ENCODE measurements at places on chromosomes 4 and X.

DNA sequence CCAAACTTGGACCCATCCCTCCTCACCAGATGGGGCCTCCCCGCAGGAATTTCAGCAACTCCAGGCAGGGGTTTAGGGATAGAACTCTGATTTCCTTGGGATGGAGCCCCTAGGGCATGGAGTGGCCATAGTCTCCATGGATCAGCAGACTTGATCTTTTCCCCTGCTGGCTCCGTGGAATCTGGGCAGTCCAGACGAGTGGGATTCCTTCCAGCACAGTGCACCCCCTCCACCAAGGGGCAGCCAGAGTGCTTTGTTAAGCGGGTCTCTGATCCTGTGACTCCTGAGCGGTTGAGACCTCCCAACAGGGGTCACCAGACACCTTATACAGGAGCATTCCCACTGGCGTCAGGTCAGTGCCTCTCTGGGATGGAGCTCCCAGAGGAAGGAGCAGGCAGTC lies 40.4 kb downstream of the ENPP6 start:
- DNase-seq, result no peak

- DNase-seq, result no peak
These were observed 1.3 kb downstream of the SULT1E1 start for GRCh38 chr4:69858690-69859089.

DNA sequence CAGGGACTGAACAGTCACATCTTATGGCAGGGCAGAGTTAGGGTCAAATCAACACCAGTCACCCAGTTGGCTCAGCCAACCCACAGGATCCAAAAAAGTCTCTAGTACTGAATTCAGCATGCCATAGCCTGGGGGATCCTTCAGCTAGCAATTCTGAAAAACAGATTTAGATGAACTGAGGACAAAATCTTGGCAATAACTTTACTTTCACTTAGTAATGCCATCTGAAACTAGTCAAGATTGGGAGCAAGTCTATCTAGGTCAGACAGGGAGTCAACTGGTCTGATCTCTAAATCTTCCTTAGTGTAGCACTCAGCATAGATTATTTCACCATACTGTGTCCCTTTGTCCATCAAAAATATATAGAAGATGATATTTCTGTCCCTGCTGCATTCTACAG lies 76.0 kb downstream of the HHIP start:
- no peak for DNase-seq

DNA sequence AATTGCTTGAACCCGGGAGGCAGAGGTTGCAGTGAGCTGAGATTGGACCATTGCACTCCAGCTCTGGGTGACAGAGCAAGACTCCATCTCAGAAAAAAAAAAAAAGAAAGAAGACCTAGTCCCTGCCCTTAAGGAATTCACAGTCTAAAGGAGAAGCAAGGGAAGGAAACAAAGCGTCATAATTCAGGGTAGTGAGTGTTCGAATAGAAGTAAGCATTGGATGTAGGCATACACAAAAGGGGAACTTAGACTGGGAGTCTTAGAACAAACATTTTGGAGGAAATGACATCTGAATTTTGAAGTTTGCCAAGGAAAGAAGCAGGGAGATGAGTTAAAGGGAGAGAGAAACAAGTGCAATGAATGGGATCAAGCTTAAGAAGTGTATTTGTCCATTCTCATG lies 32.4 kb downstream of the PPM1K start:
- no peak for DNase-seq

- DNase-seq, result no peak
These were observed 309.6 kb upstream of the KLF3 start for GRCh38 chr4:38354421-38354820.

DNA sequence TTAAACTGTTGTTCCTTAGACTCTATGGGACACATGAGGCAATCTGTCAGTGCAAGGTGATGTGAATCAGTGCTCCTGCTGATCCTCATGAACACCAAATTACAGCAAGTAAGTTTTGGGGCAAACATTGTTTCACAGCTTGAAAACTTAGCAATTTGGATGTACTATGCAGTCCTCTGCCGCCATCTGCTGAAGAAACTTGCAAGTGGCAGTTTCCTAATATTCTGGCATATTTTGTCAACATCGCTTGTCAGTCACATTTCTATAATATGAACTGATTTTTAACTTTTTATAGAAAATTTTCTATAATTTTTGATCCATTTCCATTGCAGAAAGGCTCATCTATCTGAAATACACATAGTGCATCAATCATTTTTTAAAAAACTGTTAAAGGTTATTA lies 56.3 kb downstream of the ZAR1 start:
- DNase-seq, result peak; percentile 10

- no peak for DNase-seq
These were observed 81.3 kb downstream of the STOX2 start for GRCh38 chr4:183986291-183986970.

- no peak for DNase-seq
These were observed 26.1 kb downstream of the RBM46 start for GRCh38 chr4:154807042-154807630.

DNA sequence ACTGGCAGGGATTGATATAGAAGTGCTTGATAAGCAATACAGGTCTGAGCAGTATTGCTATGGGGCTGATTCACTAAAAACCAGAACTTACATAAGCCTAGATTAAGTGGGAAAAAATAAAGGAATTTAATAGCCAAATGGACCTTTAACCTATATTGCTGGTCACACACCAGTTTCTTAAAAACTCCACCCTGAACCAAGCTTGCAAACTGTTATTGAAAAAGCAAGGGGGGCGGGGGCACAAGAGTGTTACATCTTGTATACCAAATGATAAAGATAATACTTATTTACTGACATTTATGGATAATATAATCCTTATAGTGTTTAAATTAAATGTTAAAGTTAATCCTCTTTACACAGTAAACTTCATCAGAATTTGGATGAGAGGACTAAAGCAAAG lies 40.3 kb upstream of the PITX2 start:
- DNase-seq, result no peak

DNA sequence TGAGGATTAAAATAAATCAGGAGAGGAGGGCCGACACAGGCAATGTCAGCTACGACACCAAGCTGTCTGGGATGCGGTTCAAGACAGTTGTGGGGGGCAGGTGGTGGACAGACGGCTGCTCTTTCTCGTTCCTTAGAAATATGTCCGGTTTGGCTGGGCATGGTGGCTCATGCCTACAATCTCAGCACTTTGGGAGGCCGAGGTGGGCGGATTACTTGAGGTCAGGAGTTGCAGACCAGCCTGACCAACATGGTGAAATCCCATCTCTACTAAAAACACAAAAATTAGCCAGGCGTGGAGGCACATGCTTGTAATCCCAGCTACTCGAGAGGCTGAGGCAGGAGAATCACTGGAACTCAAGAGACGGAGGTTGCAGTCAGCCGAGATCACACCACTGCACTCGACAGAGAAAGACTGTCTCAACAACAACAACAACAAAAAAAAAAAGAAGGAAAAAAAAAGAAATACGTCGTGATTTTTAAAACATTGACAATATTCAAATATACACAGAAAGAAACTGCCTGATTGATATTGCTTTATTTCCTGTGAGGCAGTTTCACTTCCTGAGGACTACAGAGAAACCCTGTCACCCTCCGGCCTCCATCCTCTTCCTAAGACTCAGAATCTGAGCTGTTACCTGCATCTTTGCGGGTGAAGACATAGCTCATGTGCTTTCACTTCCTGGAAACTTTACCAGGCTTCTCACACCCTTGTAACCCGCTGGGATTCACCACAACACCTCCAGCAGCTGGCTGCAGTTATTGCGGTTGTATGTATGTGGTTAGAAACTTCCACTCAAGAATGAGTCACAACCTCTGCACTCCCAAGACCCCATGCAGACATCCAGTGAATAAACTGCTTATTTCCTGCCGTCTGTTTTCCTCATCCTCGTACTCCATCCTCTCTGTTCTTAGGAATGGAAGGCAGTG lies 63.8 kb upstream of the STS start:
- peak; percentile 23 for DNase-seq

- DNase-seq, result no peak
These were observed 205.9 kb downstream of the LDB2 start for GRCh38 chr4:16692524-16692923.

DNA sequence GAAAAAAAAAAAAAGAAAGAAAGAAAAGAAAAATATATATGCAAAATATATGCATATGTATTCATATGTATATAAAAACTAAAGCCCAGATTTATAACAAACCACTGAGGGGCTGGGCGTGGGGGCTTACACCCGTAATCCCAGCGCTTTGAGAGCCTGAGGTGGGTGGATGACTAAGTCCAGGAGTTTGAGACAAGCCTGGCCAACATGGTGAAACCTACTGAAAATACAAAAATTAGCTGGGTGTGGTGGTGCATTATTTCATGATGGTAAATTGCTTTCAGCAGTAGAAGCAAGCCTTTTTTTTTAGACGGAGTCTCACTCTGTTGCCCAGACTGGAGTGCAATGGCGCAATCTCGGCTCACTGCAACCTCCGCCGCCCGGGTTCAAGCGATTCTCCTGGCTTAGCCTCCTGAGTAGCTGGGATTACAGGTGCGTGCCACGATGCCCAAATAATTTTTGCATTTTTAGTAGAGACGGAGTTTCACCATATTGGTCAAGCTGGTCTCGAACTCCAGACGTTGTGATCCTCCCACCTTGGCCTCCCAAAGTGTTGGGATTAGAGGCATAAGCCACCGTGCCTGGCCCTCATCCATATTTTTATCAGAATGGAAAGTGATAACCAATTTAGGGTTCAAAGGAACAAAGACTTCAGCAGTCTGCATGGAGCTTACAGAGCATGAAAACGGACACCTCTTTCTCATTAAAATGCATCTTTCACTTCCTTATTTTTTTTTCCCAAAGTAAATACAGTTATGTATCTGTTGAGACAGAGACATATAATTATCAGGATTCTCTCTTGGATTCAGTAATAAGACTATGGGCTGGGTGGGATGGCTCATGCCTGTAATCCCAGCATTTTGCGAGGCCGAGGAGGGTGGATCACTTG lies 27.7 kb upstream of the MOB1B start:
- DNase-seq, result no peak

DNA sequence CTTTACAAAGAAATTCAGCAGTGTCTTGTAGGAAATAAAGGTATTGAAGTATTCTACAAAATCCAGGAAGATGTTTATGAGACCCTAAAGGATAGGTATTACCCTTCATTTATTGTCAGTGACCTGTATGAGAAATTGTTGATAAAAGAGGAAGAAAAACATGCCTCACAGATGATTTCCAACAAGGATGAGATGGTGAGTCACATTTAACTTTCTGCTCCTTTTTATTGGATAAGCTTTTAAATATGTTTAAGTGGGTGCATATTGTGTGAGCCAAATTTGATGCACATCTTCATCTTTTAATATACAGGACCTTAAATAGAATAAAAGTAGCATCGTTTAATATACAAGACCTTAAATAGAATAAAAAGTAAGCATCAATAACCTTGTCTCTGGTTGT lies 72.1 kb downstream of the LRP2BP start:
- DNase-seq, result no peak

GRCh38 chrX:120768254-120768653 lies 107.4 kb downstream of the CT47B1 start:
- DNase-seq, result no peak

DNA sequence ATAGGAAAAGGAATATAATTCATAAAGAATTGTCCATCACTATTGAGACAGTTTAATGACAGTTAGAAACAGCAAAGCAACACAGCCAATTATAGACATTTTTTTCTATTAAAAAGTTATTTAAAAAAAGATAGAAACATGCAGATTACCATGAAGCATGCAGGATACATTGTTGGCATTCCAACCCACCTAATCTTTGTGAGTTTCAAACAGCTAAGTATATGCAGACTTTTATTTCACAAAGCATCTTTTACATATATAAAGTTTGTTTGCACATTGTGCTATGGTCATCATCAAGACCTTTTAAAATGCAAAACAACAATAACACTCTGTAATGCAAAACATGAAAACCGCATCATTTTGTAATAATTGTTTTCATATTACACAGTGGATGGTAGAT lies 125.9 kb upstream of the ETNPPL start:
- no peak for DNase-seq

- DNase-seq, result no peak
These were observed 34.8 kb downstream of the DOCK11 start for GRCh38 chrX:118530219-118530911.

GRCh38 chr4:38949411-38950051 lies 81.9 kb downstream of the FAM114A1 start:
- no peak for DNase-seq

- no peak for DNase-seq
These were observed 45.2 kb downstream of the RBMX2 start for GRCh38 chrX:130446974-130447373.

GRCh38 chr4:140113653-140114052 lies 40.3 kb downstream of the MAML3 start:
- no peak for DNase-seq

DNA sequence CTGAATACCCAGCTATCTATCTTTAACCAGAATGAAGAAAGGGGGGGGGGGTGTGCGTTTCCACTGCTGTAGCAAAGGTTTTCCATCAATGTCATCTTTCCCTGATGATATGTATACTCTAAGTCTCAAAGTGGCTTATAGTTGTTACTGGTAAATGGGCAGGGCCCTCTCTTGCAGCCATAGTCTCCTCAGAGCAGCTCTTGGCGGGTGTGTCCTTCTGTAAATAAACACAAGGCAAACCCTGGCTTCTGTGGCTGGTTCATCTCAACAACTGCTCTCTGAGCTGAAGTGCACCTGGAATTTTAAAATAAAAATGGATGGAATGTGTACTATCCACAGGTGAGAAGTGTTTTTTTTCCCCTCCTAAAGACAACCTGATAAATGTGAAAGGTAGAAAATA lies 57.5 kb upstream of the SCML1 start:
- no peak for DNase-seq

- no peak for DNase-seq
These were observed 317.4 kb downstream of the IQCM start for GRCh38 chr4:149498246-149498645.

DNA sequence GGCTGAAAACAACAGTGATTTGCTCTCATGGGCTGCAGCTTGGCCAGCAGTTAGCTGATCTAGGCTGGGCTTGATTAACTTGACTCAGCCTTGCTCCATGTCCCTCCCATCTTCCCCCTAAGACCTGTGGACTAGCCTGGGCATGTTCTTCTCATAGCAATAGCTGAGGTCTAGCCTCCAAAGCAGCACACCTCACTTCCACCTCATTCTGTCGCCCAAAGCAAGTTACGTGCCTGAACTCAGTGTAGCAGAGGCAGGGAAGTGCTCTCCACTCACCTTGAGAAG lies 62.2 kb downstream of the EVC start:
- no peak for DNase-seq

GRCh38 chr4:111943796-111944203 lies 201.5 kb upstream of the FAM241A start:
- DNase-seq, result no peak

GRCh38 chr4:145545031-145545430 lies 63.4 kb downstream of the SMAD1 start:
- DNase-seq, result no peak

DNA sequence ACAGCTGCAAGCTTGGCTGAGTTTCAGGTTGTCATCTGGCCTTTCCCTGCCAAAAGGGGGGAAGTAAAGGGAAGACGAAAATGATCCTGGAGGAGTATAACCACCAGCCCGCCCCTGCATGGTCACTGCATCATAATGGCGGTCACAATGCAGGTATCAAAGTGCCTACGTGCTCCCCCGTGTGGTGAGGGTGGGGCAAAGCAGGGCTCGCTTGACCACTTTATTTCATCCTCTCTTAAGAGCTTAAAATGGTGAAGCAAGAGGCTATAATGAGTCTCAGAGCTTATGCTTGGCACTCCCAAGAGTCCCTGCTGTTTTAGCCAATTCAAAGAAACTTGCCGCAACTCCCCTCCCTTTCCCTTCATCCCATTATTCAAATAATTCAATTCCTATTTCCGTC lies 105.6 kb downstream of the APOOL start:
- DNase-seq, result no peak

- no peak for DNase-seq
These were observed 47.5 kb downstream of the RAPGEF2 start for GRCh38 chr4:159150396-159150795.
